ENCODE measurements at places on chromosomes 11 and 22.

- no peak for DNase-seq
Observed at GRCh38 chr11:111537336-111537860, 3.1 kb upstream of the LAYN start.

DNA sequence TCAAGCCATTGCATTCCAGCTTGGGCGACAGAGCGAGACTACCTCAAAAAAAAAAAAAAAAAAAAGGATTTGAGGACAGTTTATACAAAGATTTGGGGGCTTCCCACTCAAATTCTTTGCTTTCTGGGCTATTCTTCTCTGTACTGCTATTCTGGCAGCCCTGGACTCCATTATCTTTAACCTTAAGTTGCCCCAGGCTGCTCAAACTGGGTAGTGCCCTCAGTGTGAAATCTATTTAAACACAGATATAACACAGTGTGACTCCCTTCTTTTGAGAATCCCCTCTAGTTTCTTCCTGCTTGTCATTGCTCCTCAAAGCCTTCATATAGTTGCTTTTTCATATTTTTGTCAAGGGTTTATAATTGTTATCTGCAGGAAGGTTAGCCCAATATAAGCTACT is 49.5 kb upstream of the WEE1 start:
- no peak for DNase-seq

DNA sequence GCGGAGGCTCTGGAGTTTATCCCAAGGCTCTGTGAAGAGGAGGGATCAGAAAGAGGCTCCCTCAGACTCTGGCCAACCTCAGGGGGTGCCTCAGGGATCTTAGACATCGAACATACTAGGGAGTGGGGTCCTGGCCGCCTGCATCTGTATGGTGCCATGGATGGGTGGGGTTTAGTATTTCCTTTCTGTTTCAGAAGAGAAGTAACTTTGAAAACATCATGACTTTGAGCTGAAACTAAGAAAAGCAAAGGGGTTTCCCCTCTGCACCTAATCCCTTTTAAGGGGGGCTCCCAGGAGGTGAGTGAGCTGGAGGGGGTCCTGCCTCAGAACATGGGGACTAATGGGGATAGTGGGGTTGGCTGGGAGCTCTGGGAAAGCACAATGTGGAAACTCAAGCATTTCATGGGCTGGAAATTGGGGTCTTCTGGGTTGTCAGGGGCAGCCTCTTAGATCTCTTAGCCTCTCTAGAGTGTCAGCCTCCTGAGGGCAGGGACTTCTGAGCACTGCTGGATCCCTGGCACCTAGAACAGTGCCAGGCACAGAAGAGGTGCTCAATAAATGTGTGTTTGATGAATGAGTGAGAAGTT is 11.8 kb upstream of the SSTR3 start:
- peak; percentile 79 for DNase-seq

DNA sequence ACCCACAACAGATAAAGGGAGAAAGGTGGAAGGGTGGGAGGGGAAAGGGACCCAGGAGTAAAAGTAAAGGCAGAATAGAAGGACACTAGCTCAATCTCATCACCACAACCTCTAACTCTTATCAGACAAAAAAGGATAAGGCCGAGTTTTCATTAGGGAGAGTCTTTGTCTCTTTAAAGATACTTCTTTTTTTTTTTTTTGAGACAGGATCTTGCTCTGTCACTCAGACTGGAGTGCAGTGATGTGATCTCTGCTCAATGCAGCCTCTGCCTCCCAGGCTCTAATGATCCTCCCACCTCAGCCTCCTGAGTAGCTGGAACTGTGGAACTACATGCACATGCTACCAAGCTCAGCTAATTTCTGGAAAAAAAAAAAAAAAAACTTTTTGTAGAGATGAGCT is 85.6 kb upstream of the CHRM4 start:
- no peak for DNase-seq

DNA sequence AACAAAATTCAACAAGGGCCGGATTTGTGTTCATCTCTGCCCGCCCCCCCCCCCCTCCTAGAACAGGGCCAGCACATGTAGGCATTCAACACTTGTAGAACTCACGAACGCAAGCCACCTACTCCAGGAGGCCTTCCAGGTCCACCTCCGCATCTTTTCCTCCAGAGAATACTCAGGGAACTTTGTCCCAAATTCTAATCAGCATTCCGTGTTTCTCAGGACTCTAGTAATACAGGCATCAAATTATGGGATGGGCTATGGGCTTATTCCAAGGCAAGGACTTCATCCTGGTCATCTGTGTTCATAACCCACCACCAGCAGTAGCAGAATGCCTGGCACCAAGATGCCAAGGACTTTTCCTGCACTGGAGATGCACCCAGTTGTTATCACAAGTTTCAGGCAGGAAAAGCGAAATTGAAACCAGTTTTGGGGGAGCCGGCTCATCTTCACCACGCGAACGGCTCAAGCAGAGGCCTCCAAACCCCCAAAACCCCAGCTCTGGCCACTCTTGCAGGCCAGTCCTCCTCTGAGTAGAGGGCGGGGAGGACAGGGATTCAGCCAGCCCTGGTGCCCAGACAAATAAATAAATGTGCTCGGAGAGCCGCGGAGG is 462 bp downstream of the UBE2L6 start:
- DNase-seq = peak; percentile 50

DNA sequence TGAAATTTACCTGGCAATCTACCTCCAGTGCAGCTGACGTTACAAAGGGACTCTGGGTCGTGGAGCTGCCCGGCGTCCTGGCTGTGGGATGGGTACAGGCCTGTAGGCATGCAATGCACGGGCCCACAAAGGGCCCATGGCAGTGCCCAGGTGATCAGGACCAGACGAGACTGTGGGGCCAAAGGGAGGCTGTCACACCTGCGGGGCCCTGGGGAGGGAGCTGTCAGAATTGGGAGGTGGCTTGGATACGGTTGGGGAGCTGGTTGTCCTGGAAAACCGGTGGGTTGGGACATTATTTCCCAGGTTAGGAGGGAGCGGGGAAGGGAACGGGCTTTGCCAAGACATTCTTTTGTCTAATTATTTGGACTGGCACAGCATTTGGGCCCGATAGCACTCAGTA is 958.5 kb downstream of the BRD1 start:
- no peak for DNase-seq

- DNase-seq = no peak
Observed at GRCh38 chr11:22703040-22703439, 36.6 kb downstream of the GAS2 start.

DNA sequence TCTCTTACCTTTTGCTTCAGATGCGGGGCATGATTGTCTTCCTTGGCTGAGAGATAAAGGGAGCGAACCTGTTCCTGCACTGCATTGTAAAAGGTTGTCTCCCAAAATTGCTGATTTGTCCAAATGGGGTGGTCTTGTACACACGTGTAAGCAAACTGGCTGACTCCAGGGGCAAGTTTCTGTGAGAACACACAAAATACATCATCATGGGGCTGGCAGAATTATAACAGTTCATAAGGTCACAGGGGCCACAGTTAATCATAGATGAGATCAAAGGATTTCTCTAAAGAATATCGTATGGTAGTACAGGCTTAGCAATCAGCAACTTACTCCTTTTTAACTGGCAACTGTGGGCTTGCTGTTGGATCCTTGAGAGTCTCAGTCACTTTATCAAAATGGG is 194.3 kb downstream of the SWAP70 start:
- DNase-seq = no peak

DNA sequence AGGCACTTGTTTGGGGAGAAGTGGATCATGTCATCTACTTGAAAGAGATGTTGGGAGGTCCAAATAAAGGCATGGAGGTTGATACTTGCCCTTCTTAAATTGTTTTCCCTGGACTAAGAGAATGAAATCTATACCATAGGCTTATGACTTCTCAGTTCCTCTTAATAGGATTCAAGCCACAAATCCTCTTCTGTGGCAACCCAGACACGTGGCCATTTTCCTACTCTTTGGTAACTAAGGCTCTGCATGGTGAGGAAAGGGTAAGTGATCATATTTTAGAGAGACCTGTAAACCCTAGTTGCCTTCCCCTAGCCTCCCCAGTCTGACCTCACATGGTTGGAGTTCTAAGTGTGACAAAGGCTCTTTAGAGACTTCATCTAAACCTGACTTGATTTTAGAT is 72.9 kb upstream of the CD44 start:
- DNase-seq = no peak

DNA sequence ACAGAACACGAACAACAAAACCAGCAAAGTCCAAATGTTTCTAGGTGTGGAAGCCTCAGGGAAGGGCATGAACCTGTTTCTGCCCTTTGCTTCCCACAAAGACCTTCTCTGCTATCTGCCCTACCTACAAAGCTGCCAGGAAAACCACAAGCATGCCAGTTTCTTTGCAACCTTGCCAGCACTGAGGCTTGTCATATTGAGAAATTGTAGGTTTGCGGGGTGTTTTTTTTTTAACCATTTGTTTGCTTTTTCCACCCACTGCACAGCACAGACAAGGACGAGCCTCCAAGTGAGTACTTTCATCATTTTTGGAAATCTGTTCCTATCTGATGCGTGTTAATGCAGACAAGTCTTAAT is 12.8 kb downstream of the PARVG start:
- DNase-seq = no peak

- no peak for DNase-seq
Observed at GRCh38 chr22:17817079-17817478, 42.8 kb upstream of the BID start.

DNA sequence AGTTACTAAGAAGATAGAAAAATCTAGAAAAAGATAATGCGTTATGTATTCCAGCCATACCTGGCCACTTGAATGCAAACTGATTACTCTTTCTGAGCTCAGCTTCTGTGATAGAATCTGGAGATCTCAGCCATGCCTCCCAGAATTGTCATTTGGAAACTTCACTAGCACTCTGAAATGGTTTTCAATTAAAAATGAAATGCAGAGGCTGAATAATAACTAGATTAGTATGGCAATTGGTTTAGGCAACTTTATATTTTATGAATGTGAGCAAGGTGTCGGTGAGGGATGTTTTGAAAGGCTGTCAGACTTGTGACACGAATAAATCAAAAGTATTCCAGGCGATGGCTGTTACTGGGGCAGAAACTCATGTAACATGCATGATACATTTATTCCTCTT is 128.8 kb upstream of the SORL1-AS1 start:
- DNase-seq = no peak

DNA sequence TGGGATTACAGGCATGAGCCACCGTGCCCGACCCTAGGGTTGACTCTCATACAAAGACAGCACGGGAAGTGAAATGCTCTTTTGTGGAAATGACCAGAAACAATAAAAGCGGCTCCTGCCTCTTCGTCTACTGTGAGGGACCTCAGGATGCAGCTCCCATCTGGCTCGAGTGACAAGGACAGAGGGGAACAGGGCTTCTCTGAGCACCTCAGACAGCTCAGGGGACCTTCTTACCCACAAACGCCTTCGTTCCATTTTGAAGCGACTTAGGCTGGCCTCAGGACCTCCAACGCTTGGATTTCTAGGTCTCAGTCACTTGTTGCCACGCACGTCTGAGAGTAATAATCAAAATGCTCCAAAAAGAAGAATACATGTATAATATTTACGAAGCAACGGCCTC is 2.5 kb downstream of the PRAME start:
- DNase-seq = no peak

- DNase-seq = no peak
Observed at GRCh38 chr11:2436521-2437031, 7.7 kb downstream of the TRPM5 start.

DNA sequence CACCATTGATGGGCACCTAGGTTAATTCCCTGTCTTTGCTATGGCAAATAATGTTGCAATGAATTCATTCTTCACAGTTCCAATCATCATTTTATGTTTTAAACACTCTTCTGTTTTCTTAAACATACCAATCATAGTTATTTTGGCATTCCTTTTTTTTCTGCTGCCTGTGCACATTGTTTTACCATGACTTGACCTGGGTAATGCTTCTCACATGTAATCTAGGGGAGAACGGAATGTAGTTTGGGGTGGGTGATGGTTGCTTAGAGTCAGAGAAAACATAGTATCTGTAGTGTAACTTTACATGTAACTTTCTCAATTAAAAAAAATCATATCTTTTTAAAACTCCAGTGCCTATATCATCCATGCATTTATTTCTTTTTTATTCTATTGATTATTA is 1945.3 kb upstream of the RAG2 start:
- no peak for DNase-seq

DNA sequence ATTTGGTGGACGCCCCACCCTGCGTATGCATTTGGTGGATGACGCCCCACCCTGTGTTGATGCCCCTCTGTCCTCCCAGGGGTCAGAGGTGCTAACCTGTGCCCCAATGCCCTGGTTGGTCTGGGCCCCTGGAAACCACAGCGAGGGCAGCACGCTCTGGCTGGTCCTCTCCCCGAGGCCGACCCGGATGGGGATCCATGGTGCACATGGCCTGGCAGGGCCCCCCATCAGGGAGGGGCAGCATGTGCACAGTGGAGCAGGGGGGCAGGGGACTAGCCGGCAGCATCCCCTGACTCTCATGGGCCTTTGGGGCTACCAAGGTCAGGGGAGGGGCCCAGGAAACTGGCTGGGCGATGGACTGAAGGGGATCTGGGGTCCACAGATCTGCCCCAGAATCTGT is 7.6 kb upstream of the MUC5AC start:
- no peak for DNase-seq

DNA sequence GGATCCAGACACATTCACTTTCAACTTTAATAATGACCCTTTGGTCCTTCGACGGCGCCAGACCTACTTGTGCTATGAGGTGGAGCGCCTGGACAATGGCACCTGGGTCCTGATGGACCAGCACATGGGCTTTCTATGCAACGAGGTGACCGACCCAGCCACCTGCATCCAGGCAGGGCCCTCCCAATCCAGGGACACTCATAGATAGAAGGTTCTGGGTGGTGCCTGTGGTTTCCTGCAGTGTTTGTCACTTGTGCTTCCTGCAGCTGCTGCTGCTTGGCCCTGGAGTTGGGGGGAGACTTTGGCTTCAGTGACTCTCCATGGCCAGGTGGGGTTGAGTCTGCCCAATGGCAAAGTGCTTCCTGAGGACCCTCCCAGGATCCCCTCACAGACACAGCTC is 7.3 kb downstream of the APOBEC3B start:
- no peak for DNase-seq

DNA sequence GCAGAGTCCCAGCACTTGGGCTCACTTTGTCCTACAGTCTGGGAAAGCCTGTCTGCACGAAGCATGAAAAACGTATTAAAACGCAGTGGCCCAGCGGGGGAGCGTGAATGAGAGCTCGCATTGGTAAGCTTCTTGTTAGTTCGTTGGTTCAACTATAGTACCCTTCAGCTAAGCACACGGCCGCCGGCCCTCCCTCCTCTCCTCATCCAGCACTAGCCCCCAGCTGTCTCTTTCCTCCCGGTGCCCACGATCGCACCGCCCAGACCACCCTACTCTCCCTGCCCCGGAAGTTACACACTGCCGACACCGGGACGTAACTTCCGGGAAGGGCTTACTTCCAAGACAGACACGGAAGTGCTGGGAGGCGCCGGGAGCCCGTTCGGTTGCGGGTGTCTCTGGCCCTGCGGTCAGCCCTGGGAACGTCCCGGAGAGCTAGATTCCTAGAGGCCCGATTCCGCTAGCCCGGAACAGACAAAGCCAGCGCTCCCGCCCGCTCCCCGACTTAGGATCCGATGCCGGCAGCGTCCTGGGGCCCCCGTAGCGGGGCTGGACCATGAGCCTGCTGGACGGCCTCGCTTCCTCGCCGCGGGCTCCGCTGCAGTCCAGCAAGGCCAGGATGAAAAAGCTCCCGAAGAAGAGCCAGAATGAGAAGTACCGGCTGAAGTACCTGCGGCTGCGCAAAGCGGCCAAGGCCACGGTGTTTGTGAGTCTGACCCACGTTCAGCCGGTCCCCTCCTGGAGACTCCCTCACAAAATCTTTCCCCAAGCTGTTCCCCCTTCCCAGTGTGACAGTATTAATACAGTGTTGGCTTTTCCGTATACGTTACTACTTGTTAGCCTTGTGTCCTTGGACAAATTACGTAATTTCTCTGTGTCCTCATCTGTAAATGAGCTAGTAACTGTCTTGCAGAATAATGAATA is at the start of gene TBRG1:
Gene TBRG1 (plus strand): TSS at position 334 of the 921 bp plus-strand sequence. CDS start 220 bp downstream, at position 554.
- DNase-seq = peak; percentile 88

Measured in GM13977 (cell line).